Activated CD4-positive, alpha-beta T cell treated with anti-CD3 and anti-CD28 coated beads, Interleukin-10, Interleukin-2, amounts not matched to agents 100 ng/mL and 50 ng/mL, durations not matched to agents 16 hours and 8 hours (primary cell): ENCODE measurements at places on chromosomes 6 and 20.

DNA sequence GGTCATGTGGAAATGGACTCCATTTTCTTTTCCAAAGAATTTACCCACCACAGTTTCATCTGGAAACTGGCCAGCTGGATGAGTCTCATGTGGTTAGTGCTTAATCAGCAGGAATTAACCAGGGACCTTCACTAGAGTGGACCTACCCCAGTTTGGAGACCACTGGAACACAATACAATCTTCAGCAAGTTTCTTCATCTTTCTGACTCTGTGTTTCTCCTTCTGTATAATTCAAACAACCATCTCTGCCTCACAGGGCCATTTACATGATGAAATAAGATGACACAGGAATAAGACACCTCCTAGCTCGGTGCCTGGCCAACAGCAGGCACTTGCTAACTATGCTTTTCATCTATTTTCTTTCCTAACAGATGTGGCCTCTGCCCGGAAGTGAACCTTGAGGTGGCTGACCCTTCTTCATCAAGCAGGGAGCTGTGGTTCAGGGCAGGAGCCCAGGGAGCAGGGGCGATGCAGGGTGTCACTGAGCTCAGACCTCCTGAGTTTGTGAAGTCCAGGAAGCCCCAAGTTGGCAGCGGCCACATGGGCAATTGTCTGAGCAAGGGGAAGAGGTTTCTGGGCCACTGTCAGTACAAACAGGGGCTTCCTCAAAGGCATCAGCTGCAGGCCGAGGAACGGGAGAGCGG is 98.8 kb downstream of the SOD2 start:
- no peak for DNase-seq

- peak; percentile 95 for DNase-seq
Measured at GRCh38 chr6:33856655-33857054, 52.9 kb upstream of the MLN start.

- no peak for DNase-seq
Measured at GRCh38 chr20:48247961-48248360, 462.7 kb upstream of the SULF2 start.

GRCh38 chr6:150466196-150466595 is 97.4 kb downstream of the IYD start:
- no peak for DNase-seq

GRCh38 chr6:3418496-3419060 is 38.3 kb downstream of the SLC22A23 start:
- no peak for DNase-seq

DNA sequence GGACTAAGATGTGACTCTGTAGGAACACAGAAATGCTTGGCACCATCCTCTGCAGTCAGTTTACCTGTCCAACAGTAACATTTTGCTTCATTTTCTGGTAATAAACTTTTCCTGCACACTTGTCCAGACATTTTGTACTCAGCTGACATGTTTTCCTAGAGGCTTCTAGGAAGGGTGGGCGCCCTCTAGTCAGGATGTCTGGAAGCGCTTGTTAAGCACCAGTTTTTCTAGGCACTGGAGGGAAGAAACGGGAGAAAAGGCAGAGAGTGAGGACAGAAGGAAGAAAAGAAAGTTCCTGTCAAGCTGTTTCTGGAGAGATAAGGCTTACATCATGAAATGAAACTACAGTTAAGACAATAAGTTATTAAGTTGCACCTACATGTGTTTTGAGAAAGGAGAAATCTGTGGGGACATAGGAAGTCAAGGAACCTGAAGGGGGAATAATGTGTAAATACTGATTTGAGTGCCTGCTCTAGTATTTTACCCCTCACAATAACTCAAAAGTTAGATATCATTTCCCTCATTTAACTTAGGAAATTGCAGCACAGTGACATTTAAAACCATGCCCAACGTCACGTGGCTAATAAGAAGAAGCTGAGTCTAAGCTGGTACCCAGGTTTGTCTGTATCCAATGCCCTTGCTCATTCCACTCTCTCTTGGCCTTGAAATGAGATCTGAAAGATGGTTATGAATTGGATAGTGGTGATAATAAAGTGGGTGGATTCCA is 42.7 kb upstream of the TNFRSF21 start:
- DNase-seq: no peak
